BJ (cell line): ENCODE measurements at places on chromosomes 12 and 14. TPM values are rescaled to one million over a fixed set of nuclear protein-coding genes. Genes with fewer than 3 reads are reported as not detected.

GRCh38 chr14:59913187-59913586, 6.8 kb upstream of the LRRC9 start:
- no peak for DNase-seq

GRCh38 chr14:56300495-56300894, 182.3 kb downstream of the PELI2 start:
- no peak for DNase-seq

RFX4 gene
- not detected in 2 replicates for polyA plus RNA-seq

- no peak for DNase-seq
Measured at GRCh38 chr12:111448846-111449790, 43.4 kb downstream of the SH2B3 start.

FRMD6 gene
- polyA plus RNA-seq, result 507 and 540 TPM in 2 replicates

TUNAR gene
- polyA plus RNA-seq, result 0.02 TPM in 1 of 2 replicates, not detected in the other

- no peak for DNase-seq
Measured at GRCh38 chr14:81315341-81315740, 84.8 kb downstream of the STON2 start.

GRCh38 chr12:104424955-104425354, 31.8 kb upstream of the CHST11 start:
- DNase-seq, result no peak

MIP gene
- 0.10 and 0.12 TPM in 2 replicates for polyA plus RNA-seq
